Astrocyte of the spinal cord (primary cell): ENCODE measurements at places on chromosomes 4 and X.

DNA sequence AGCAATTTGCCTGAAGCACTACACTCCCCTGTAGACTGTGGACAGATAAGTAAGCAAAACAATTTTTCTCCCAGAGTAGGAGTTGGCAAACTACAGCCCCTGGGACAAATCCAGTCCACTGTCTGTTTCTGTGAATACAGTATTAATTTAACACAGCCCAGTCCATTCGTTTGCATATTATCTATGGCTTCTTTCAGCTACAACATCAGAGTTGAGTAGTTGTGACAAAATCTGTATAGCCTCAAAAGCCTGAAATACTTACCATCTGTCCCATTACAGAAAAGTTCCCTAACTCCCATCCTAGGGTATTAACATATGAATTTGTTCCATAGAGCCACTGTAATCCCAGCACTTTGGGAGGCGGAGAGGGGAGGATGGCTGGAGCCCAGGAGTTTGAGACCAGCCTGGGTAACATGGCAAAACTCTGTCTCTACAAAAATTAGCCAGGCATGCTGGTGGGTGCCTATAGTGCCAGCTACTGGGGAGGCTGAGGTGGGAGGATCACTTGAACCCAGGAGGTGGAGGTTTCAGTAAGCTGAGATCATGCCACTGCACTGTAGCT lies 53.0 kb downstream of the AMELX start:
- DNase-seq, result no peak

DNA sequence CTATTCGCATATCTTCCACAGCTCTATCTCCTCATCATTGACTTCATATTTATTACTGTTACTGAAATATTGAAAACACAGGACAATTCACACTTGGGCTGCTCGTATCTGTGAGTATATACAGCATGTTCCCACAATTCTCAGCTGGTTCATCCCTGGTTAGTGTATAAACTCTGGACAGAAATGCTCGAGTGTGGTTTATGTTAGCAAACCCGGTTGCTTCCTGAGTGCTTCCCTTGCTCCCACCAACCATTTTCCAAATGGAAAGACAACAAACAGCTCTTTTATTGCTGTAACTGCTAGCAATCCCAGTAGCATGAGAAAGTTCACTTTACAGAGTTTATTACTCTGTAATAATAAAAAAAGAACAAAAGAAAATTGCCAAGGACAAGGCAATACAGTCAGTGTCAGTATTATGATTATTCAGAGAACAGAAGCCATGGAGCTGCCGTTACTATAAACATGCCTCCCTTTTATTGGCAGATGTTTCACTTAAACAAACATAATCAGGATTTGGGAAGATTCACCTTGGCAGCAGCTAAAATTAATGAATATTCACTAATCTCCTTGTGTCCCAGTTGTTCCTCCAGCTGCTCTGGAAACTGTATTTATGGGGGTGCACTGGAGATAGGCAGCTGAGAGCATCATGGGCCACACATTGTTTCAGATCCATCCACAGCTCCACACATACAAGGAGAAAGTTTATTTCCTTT lies 134.1 kb upstream of the GUCY1A1 start:
- DNase-seq, result no peak

DNA sequence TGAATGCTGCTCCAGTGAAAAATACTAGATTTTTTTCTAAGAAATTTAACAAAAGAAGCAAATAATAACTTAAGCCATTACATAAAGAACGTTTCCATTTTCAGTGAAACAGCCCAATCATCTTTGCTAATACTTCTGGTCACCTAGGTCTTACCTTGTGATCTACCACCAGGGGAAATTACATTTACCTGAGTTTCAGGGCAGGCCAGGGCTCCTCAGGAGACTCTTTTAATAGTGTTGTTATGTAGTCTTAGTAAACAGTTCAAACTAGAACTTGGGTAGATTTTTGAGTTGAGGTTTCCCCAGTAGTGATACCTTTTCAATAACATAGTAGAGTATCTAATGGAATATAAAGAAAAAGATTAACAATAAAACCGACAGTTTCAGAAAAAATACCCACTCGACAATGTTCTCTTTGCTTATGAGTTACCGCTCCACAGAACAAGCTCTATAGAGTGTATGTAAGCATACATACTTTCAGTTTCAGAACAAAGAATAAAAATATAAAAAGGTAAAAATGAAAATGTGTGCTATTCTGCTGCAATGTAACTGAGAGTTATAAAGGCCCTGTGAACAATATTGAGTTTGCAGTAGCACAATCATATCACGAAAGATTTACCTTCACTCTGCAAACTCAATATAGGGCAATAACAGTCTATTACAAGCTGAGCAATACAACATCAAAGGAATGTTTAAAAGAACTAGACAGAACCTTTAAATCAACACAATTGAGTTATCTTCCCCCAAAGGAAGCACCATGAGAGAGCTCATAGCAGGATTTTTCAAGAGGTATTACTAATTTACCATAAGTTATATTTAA lies 165.8 kb downstream of the ATOH1 start:
- no peak for DNase-seq

- no peak for DNase-seq
Observed at GRCh38 chr4:2744576-2745270, 11.4 kb downstream of the TNIP2 start.
